ENCODE measurements at places on chromosomes 1 and 21. TPM values are rescaled to one million over a fixed set of nuclear protein-coding genes. Genes with fewer than 3 reads are reported as not detected.
A peak's percentile ranks its signal among the peaks of the same experiment; 100 is the strongest.

The ARTN gene
- total RNA-seq, result 0.52 TPM

- H3K4me1 ChIP-seq, result no peaks in the 10 kb centered on the region
- DNase-seq, result no peak
- H3K27ac ChIP-seq, result no peak overlapping the region
These were observed 265.0 kb upstream of the USP24 start for GRCh38 chr1:55480029-55480795.

DNA sequence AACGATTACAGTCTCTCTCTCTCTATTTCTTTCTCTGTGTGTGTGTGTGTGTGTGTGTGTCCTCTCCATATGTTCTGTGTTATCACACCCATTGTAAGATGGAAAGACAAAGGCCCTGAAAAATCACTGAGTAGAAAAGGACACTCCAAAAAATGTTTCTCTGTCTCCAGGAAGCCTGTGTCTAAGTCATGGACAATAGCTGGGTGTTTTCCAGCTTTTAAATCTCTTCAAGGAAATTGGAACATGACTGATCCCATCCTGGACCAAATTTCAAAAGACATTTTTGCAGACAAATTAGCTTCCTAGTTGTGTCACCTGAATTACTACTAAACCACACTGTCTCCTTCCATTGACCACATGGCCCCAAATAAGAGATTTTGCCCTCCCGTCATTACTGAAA lies 31.0 kb upstream of the LMX1A start:
- H3K4me1 ChIP-seq, result no peaks in the 10 kb centered on the region
- H3K27me3 ChIP-seq, result peaks cover 89% of the 10 kb centered on the region
- H3K4me3 ChIP-seq, result no peak overlapping the region
- no peak overlapping the region for H3K27ac ChIP-seq

GRCh38 chr1:117069220-117069844 lies 9.2 kb downstream of the TTF2 start:
- H3K4me3 ChIP-seq, result no peak overlapping the region
- no peak for DNase-seq
- H3K36me3 ChIP-seq, result peaks cover 3% of the 10 kb centered on the region
- H3K4me1 ChIP-seq, result peaks cover 26% of the 10 kb centered on the region

DNA sequence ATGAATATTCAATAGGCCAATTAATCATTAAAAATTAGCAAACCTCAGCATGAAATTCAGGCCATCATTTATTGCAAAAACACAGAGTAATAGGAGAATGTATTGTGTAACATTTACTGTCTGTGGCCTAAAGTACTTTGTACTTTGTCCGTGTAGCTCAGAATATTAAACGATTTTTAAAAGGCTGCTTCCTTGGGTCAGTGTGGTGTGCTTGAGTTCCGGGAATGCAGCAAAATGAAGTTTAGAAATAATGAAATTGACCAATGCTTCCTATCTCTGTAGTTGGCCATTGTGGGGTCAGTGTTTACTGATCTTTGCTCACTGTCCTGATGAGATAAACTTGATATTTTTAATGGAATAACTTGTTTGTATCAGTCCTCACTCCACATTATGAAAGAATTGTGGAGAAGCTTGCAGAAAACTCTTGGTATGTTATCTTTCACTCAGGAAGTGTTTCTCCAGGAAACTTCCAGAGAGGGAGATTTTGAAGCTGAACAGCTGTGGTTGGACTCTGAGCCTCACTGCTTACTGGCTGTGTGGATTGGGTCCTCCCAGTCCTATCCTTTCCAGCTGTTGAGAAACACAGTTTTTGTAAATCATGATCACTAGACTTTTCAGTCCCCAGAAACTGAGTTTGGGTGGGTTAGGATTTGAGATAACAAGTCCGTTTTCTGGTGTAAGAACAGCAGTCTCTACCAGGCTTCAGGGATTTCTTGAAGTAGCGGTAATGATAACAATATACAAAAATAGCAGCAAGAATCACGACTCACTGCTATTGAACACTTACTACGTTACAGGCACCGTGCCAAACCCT lies 19.2 kb upstream of the MTARC1 start:
- peaks cover 2% of the 10 kb centered on the region for H3K4me1 ChIP-seq
- no peaks in the 10 kb centered on the region for H3K36me3 ChIP-seq
- DNase-seq, result no peak
- H3K27ac ChIP-seq, result no peak overlapping the region
- peaks cover 28% of the 10 kb centered on the region for H3K27me3 ChIP-seq

The EPHB2 gene
- total RNA-seq, result not detected

- no peaks in the 10 kb centered on the region for H3K27me3 ChIP-seq
- H3K36me3 ChIP-seq, result peaks cover 20% of the 10 kb centered on the region
- peak overlapping the region; percentile 94 for H3K4me3 ChIP-seq
- DNase-seq, result no peak
These were observed 684 bp upstream of the MCL1 start for GRCh38 chr1:150579945-150580642.
